ENCODE measurements at places on chromosomes 6 and 20.

DNA sequence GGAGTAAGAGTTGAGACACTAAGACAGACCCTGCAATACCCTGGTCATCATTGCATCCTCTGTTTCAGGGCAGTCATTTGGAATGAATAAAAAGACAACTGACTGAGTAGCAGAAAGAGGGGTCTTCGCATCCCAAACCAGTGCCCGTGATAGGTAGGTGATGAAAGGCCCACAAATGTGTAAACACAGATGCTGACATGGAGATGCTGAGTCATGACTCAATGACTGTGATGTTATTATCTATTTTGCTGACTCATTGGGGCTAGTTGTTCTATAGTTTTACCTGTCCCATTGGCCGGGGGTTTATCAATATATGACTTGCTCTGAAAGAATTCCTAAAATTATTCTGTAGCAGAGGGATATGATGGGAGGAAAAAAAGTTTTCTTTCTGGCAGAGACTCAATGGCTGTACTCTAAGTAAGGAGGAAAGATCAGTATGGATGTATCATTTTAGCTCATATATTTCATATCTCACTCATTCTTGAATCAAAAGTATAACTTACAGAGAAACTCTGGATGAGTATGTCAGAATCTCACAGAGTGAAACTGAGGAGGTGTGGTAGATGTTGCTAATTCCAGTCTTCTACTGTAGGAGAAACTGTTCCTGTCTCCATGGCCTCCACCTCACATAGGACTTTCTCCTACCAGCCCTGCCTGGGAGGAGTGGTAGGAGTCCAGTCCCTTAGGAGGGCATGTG lies 119.9 kb upstream of the PREP start:
- DNase-seq: no peak

- DNase-seq: no peak
These were observed at the start of gene FOXO3 for GRCh38 chr6:108560463-108561308. TSS of gene FOXO3 (plus strand) at chr6:108560917. CDS start at chr6:108561209, 292 bp downstream.

- DNase-seq: no peak
These were observed 33.3 kb upstream of the ZBP1 start for GRCh38 chr20:57653546-57653900.

DNA sequence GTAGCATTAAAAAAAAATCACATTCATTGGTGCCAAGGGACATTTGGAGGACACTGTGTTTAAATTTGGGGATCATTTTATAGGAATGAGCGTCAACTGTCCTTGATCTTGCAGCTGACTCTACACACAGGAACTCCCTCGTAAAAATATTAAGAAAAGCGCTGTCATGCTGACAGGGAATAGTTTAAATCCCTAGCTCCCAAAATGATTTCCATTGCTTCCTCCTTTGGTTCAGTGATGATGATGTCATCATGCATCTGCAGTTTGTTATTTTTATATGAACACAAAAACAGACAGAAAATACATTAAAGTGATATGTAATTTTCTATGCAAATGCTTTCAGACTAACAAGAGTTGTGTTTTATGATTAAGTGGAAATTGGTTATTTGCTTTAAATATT lies 275.6 kb downstream of the BTBD9 start:
- DNase-seq: no peak

DNA sequence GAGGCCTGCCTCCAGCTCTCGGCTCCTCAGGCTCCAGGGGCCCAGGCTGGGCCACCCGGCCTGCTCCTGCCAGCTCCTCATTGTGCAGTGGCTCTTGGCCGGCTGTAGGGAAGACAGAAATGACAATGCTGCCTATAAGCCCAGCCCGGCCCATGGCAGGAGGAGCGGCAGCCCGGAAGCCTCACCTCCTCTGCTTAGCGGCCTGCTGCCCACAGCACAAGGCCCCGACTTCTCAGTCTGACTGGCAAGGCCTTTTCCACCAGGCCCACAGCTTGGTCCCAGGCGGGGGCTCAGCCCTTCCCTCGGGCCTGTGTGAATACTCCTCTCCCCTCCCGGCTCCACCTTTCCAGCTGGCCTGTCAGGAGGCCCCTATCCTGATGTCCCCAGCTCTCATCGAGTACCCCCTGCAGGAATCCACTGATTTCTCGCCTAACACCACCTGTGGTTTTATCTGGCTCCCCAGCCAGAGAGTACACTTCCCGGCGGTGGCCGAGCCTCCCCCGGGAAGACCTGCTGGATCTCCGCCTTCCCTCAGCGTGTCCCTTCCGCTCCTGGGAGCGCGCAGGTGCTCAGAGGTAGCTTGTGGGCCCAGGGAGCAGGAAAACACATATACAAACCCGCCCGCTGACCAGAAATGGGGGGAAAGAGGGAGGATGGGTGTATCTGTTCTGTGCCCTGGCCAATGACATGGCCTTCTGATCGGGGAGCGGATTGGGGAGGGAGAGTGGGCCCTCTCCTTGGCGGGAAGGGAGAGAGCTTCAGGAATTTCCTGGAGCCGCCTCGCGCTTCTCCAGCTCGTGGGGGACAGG lies 963 bp downstream of the DDRGK1 start:
- no peak for DNase-seq

GRCh38 chr6:44789806-44790205 lies 402.3 kb downstream of the CDC5L start:
- DNase-seq: no peak

GRCh38 chr20:57147185-57147584 lies 119.3 kb downstream of the BMP7 start:
- DNase-seq: no peak

DNA sequence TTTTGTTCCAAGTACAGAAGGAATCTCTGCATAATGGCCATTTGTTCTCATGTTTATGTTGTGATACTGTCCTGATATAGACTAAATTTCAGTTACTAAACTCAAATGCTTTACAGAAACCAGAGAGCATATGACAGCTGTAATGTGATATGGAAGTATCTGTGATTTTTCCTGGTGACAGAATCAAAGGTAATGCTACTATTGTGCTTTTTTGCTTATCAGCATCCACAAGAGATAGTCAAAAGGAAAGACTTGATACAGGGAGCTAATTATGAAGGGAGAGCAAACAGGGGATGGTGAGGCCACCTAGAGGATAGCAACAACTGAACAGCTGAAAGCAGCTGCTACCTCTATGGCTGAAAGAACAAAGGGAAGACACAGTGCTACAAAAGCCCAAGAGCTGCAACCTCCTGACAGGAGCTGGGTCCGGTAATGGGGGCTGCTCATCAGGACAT lies 181.4 kb downstream of the PHF3 start:
- no peak for DNase-seq

- no peak for DNase-seq
These were observed 160.5 kb downstream of the BACH2 start for GRCh38 chr6:90136176-90136575.

DNA sequence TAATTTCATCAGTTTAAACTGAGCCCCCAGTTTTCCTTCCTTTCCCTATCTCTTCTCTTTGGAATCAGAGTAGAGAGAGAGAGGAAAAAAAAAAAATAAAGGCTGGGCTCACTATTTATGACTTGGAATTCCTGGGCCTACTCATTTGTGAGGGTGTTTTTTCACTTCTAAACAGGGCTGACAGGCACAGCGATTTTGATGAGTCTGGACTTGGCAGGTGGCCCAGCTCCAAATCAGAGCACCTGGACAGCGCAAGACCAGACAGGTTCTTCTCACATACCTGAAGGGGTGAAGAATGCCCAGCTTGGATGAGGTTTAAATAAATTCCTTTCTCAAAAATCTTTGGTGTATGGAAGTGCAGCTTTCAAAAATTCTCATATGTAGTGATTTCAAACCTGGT lies 122.2 kb downstream of the KIF13A start:
- DNase-seq: no peak

GRCh38 chr20:23152308-23152892 lies 66.3 kb upstream of the CD93 start:
- no peak for DNase-seq

DNA sequence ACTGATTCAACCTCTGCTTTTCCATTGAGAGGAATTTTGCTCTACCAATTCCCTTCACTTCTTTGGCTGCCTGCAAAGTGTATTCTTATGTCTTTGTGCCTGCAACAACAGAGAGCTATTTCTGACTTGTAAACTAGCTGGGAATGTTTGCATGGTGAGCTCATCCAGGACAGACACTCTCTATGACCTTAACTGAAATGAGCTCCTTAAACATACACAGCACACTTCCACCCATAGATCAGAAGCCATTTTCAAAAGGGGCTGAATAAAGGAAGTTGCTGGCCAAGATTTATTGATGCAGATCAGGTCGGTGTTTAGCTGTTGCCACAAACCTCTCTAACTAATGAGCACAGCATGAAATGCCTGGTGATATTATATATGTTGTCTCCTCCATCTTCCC lies 377.7 kb downstream of the BTBD9 start:
- DNase-seq: no peak

DNA sequence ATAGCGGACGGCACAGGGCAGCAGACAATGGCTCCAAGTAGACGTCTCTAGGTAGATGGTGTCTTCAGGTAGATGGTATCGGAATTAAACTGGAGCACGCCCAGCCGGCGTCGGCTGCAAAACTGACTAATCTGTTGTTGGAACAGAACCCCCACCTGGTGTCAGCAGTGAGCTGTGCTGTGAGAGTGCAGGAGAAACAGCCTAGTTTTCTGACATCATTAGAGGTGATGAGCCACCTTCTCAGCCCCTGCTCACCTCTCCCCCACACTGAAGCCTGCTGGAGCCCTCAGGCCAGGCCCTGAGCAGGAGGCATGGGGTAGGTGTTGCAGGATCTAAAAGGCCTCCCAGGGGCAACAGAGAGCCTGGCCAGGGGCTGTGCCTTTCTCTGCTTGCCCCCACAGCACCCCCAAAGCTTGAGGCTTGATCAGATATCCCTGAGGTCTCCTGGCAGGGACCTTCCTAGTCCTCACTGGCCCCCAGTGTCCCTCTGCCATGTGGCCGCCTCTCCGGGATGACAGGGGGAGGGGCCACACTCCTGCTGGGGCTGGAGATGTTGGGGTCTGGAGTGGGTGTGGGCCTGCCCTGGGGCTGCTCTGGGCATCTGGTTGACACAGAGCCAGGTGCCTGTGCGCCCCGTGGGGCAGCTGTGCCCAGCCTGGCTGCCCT lies 6.9 kb upstream of the HELZ2 start:
- peak; percentile 40 for DNase-seq

GRCh38 chr6:37210313-37210968 lies 40.5 kb downstream of the PIM1 start:
- peak; percentile 49 for DNase-seq

GRCh38 chr20:2653556-2654383 lies 1.3 kb downstream of the NOP56 start:
- DNase-seq: no peak

- DNase-seq: no peak
These were observed 670.9 kb downstream of the QKI start for GRCh38 chr6:164085091-164086075.

DNA sequence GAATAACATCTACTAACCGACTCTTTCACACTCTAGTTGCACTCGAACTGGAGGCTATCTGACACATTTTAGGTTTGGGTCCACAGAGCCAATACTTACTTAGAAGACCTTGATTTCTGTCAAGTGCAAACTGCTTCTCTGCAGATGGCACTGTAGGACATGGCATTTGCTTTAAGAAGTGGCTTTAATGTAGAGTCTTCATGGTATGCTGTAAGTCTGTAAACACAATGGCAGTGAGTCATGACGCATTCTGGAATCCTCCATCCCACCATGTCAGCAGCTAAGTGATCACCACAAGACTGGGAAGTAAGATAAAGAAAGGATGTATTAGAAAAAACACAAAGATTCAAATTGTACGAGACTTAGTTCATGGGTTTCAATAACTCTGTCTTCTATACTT lies 377.0 kb upstream of the NOX3 start:
- DNase-seq: no peak

DNA sequence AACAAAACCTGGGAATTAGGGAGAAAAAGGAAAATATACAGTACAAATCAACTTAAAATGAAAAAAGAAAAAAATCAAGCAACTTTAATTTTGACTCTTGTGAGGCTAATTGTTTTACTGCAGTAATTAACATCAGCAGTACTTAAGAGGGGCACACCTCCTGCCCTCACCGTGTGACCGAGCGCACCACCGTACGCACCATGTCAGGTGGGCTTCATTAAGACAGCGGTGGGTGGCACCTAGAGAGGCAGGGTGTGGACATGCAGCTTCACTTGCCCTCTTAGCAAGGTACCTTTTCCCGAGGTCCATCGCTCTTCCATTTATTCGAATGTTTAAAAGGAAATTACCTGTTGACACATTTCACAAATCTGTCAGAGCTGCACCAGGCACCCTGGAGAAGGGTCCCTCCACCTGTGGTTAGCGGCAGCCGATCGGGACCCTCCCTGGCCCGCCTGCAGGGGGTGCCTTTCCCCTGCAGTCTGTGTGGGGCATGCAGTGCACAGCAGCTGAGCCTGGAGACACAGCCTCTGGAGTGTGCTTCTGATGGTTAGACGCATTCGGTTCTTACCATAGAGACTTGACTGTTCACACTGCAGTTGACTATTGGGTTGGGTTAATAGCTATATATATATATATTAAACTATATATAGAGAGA lies 184.1 kb downstream of the TMEM242 start:
- DNase-seq: no peak

DNA sequence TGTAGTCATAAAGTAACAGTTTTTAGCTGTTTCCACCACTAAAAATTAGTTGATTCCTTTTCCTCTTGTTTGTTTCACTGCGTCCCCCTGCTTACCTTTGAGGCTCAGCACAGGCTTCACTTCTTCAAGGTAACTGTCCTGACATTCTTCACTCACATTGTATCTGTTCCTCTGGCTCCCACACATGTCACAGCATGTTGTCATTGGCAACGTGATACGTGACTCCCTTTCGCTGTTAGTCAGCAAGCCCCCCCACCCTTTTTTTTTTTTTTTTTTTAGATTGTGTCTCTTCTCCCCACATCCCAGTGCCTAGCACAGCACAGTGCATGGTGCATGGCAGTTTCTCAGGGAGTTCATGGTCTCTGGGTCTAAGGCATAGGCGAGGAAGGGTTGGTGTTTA lies 13.3 kb downstream of the VAPB start:
- no peak for DNase-seq

- DNase-seq: no peak
These were observed 113.5 kb downstream of the FAXC start for GRCh38 chr6:99236010-99236409.

DNA sequence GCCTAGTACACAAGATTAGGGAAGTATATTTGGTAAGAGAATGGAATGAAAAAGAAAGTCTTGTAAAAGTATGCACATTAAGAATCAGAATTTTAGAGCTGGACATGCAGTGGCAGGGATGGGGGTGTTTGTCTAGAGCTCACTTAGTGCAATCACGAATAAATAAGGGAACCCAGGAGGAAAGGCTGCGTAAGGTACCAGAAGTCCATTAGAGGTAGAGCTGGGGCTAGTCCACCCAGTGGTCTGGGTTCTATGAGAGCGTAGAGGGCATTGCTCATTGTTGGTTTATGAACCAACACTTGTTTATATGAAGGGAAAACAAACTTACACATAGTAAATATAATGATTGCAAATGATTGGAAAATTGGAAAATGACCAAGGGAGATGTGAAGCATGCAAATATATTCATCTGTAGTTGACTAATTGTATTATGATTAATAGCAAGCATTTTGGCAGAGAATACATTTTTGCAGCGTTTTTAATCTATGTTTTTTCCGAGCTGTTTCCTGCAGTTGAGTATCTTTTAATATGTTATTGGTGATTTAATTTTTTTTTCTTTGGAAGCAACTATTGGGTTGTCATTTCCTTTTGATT lies 3.2 kb downstream of the CDC40 start:
- DNase-seq: no peak

All from GM12864 (cell line).